ENCODE measurements at places on chromosomes 1 and 21. TPM values are rescaled to one million over a fixed set of nuclear protein-coding genes. Genes with fewer than 3 reads are reported as not detected.

Gene C1orf167
- not detected for total RNA-seq

Gene ZNF670
- total RNA-seq = 2.9 TPM

Gene LINGO4
- 0.07 TPM for total RNA-seq

Gene C1orf87
- total RNA-seq = not detected

Gene SPRR2F
- total RNA-seq = not detected

Gene CASQ2
- not detected for total RNA-seq

Gene SFN
- 0.78 TPM for total RNA-seq

Gene TRIM67
- not detected for total RNA-seq

Gene LRRN2
- total RNA-seq = not detected

Gene SHC1
- 61.4 TPM for total RNA-seq

Gene ST6GALNAC5
- total RNA-seq = not detected

Gene DISP1
- 1.0 TPM for total RNA-seq

Gene WNT4
- total RNA-seq = not detected

Gene GSTM5
- not detected for total RNA-seq

Gene ASCL5
- not detected for total RNA-seq

Gene NMNAT2
- not detected for total RNA-seq

Gene C8B
- total RNA-seq = not detected

Gene AADACL3
- total RNA-seq = not detected

Gene CFAP107
- not detected for total RNA-seq

Gene GNL2
- total RNA-seq = 113 TPM

Gene RPTN
- total RNA-seq = not detected

Gene HAO2
- not detected for total RNA-seq

Gene FCGR1A
- total RNA-seq = not detected

Gene KRTAP19-1
- total RNA-seq = not detected

Gene STIL
- 26.3 TPM for total RNA-seq

Gene HSD3B1
- not detected for total RNA-seq

Gene B3GALT2
- total RNA-seq = 0.13 TPM

Gene SPRR2A
- not detected for total RNA-seq

Gene HSF2BP
- 1.2 TPM for total RNA-seq

Gene ZFP69B
- 5.1 TPM for total RNA-seq

Gene GNG4
- 109 TPM for total RNA-seq

Gene CELA3B
- total RNA-seq = not detected

Gene LCE1A
- total RNA-seq = not detected

Gene MTARC1
- not detected for total RNA-seq

Gene RIPPLY3
- 0.10 TPM for total RNA-seq

Gene DMAP1
- total RNA-seq = 37.4 TPM

Gene OR2T35
- total RNA-seq = not detected

Gene CD52
- 411 TPM for total RNA-seq

Gene LRIF1
- total RNA-seq = 14.8 TPM

Gene FMO3
- total RNA-seq = not detected

Gene KCNJ10
- not detected for total RNA-seq

Gene IFI44L
- 16.7 TPM for total RNA-seq

Gene GRHL3
- total RNA-seq = not detected

Gene OR6K3
- not detected for total RNA-seq

Gene RAB3B
- 0.05 TPM for total RNA-seq

Gene ITLN1
- not detected for total RNA-seq

Gene CSF1
- total RNA-seq = 269 TPM

Gene RNF186
- not detected for total RNA-seq
